ENCODE measurements at places on chromosomes 1 and 21.

GRCh38 chr1:230906226-230906625 lies 37.9 kb upstream of the C1orf198 start:
- DNase-seq: no peak

GRCh38 chr21:33267250-33267649 lies 1.1 kb downstream of the IL10RB start:
- DNase-seq: no peak

DNA sequence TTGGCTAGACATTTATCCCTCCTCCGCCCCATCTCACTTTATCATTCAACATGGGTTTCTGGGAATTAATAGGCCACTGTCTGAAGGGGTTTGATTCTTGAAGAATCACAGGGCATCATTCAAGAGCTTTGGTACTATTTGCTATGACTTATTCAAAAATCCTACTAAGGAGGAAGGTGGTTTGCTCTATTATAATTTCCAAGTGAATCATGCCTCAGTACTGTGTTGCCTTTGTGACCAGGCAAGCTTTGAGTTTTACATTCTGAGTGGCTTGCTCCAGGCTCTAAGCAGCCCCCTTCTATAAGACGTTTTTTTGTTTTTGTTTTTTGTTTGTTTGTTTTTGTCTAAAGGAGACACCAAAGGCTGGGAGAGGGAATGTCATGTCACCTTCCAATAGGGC lies 2.6 kb downstream of the C1orf21 start:
- no peak for DNase-seq

DNA sequence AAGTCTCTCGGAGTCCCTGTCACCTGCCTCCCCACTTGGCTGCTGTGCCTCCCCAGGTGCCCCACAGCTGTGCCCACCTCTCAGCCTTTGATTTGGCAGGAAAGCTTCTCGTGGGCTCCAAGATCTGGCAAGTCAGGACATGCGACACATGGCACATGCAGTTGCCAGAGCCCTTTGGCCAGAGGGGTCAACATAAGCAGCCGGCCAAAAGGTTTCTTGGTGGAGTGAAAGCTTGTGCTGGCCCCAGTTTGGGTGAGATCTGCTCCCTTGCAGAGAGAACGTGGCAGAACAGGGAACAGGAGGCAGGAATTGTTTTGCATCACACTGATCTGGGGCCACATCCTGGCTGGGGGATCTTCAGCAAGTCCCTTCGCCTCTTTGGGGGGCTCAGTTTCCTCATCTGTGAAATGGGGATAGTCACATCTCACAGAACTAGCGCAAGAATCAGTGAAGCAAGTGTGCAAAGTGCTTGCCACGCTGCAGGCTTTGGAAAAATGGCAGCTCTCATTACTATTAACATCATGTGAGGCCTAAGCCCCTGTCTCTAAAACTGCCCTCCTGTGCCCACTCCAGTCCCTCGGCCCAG lies 232.6 kb downstream of the TRABD2B start:
- DNase-seq: no peak

DNA sequence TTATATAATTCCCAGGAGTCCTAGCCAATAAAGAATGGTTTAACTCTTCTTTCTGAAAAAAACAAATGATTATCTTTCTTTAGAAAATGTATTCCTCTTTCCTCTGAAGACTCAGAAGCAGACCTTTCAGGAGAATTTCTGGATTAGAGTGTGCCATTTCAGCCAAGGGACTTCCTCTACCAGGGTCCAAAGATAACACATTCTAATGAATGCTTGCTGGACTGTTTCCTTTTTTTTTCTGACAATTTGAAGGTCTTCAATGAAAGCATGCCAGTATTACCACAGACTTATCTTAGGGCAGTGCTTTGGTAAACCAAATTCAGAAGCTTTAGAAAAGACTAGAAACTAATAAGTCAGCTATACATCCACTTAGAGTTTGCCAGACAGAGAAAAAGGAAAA lies 80.5 kb downstream of the RERE start:
- DNase-seq: no peak

- DNase-seq: no peak
Measured at GRCh38 chr1:235865565-235866204, 1.0 kb downstream of the LYST start.

GRCh38 chr21:14479241-14479786 lies 66.8 kb downstream of the SAMSN1 start:
- no peak for DNase-seq

DNA sequence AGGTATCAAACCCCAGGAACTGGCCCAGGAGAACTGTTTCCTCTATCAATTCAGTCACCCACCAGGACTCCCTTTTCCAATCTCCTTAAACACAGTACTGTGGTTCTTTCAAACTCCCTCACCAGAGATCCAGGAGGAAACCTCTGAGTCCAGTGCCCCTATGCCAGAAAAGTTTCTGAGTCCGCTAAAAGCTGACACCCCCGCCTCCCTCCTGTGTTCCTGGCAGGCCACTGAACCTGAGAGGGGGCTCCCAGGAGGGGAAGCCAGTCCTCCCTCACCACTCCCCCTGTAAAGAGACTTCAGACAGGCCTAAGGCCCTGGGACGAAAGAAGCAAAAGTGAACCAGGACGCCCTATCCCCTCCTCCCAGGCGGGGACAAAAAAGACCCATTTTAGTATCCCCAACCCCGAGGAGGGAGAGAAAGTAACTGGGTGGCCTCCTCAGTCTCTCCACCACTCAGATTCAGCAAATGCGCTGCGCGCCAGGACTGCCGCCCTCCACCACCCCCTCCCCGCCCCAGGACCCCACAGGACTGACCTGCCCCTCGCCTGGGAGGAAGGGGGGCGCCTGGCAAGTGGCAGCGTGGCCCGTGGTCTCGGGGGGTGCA lies 624 bp downstream of the SLC41A1 start:
- DNase-seq: no peak

DNA sequence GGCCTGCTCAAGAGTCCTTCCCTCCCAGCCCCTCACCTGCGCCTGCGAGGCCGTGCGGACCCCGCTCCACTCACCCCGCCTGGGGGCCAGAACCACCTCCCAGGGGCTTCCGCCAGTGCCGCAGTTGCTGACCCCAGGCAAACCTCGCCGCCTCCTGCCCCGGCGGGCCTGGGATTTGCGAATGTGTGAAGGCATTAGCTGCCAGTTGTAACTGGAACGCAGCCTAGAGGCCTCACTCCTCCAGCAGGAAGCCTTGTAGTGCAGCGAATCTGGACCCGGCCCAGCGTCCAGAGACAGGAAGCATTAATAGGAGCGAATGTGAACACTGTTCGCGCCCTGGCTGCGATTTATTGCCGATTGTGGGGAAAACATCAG lies 140.9 kb upstream of the ARHGEF16 start:
- DNase-seq: no peak

GRCh38 chr1:50109116-50109515 lies 396 bp downstream of the ELAVL4 start:
- DNase-seq: no peak

DNA sequence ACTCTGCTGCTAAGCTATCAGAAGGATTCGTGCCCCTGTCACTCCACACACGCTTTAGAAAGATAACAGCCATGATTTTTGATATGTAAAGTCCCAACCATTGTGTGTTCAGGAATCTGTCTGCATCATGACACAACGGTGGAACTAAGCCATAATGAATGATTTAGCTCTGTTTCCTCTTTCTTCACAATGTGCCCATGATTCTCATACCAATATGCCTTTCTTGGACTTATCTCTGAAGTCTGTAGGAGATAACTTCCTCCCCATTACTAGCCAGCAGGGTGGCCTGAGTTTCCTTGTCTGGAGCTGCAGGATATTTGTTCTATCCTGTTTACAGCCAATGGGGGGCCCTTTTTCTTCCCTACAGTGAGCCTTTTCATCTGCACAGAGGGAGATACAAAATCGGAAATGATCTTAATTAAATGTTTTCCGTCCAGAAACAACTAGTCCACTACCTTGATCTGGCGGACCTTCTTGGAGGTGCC lies 511.7 kb downstream of the USP25 start:
- no peak for DNase-seq

DNA sequence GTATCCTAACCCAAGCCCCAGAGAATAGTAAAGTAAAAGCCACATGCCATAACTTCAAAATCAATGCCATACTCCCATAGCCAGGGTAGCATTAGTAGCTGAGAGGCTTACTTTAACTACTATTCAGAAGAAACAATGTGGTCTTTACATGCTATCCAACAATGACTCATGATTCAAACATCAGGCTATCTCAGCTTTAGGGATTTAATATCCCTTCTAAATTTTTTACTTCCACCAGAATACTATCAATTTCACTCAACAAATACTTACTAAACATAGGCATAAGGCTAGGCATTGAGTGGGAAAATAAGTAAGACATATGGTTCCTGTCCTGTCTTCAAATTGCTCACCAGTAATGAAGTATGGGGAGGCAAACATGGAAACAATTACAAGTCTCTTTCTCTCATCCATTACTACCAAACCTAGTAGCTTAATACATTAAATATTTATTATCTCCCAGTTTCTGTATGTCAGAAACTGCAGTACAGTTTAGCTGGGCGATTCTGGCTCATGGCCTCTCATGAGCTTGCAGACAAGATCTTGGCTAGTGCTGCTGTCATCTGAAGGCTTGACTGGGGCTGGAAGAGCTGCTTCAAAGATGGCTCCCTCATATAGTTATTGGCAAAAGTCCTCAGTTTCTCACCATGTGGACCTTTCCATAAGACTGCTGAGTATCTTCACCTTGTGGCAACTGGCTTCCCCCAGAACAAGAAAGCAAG lies 30.7 kb downstream of the EVI5 start:
- DNase-seq: no peak

- no peak for DNase-seq
Measured at GRCh38 chr1:98964198-98964597, 40.5 kb downstream of the PLPPR5 start.

GRCh38 chr21:39673736-39674135 lies 61.0 kb downstream of the B3GALT5 start:
- no peak for DNase-seq

GRCh38 chr1:4571263-4571662 lies 83.1 kb upstream of the AJAP1 start:
- DNase-seq: no peak

DNA sequence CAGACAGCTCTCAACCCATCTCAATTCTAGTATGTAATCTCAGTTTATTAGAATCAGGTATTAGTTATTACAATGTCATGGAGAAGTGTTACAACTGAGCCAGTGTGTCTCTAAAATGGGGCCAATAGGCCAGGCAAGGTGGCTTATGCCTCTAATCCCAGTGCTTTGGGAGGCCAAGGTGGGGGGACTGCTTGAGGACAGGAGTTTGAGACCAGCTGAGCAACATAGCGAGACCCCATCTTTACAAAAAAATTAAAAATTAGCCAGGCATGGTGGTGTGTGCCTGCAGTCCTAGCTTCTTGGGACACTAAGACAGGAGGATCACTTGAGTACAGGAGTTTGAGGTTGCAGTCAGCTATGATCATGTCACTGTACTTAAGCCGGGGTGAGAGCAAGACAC lies 104.9 kb downstream of the BCAR3 start:
- DNase-seq: no peak

- DNase-seq: no peak
Measured at GRCh38 chr1:44621841-44622286, 52.4 kb downstream of the TMEM53 start.

GRCh38 chr1:171310661-171311087 lies 3.3 kb upstream of the FMO4 start:
- no peak for DNase-seq

- no peak for DNase-seq
Measured at GRCh38 chr1:11541956-11542355, 63.0 kb downstream of the DISP3 start.

DNA sequence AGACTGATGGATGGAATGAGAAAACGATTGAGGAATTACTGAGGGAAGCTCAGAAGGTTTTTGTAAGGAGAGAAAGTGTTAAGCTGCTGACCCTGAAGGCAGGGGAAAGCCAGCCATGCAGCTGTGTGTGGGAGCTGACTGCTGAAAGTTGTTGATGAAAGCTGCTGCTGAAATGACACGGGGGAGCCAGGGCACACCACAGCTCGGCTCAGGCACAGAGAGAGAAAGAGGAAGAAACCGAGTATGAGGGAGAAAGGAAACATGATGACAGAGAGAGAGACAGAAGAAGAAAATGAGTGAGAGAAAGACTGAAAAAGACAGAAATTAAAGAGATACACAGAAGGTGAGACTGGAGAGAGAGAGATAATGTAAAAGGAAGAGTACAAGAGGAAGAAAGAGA lies 115.5 kb downstream of the LRRC53 start:
- DNase-seq: no peak

DNA sequence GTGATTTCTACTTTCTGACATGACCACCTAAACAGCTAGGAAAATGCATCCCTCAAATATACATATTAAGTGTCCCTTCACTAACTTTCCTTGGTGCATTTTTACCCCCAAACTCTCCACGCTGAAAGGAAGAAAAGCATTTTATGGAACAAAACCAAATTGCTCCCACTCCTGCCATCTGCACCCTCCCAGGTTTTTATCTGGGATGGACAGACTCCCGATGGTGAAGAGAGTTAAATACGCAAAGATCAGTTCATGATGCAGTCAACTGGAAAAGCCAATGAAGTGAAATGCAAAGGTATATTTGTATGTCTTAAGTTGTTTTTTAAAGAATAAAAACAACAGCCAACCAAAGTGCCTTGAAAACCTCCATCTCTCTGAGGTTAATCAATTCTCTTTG lies 2.7 kb downstream of the DSTYK start:
- DNase-seq: no peak

DNA sequence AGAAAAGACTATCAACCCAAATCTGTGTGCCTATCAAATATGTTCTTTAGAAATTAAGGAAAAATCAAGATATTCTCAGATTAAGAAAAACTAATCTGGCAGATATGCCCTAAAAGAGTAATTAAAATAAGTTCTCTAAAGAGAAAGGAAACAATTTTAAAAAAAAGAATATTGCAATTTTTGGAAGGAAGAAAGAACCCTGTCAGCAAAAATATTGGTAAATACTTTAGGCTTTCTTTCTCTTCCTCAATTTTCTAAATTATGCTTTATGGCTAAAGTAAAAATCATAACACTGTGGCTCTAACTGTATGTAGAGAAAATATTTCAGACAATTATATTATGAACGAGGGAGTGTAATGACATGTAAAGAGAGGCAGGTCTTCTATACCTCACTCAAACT lies 691.3 kb upstream of the PTBP2 start:
- no peak for DNase-seq

DNA sequence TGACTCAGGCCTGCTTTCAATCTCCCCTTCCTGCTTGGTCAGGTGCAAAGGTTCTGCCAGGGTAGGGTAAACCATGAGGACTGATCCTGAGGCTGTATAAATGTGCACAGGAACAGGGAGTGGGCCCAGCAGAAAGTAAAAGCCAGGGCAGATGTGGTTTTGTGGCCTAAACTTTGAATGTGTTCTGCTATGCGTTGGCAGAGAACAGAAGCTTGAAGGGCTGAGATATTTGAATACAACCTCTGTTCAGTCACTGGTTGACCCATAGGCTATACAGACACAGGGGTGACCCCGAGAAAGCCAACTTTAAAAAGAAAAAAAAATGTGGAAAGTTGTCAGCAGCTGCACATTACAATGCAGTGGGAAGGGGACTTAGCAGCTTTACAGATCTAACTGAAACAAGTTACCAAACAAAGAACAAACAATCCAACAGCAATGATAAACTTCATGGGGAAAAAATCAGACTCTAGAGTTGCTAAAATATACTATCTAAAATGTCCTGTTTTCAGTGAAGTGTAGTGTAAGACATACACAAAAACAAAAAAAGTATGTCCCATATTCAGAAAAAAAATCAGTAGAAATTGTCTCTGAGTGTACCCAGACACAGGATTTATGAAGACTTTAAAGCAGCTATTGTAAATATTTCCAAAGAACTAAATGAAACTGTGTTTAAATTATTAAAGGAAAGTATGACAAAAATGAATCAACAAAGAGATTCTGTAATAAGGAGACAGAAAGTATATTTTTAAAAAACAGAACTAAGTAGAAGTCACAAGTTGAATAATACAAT lies 216.1 kb downstream of the RPS6KC1 start:
- no peak for DNase-seq
